ENCODE measurements at places on chromosomes 7 and 10. TPM values are rescaled to one million over a fixed set of nuclear protein-coding genes. Genes with fewer than 3 reads are reported as not detected.

Gene CHRM2
- total RNA-seq = 2.8 TPM

- H3K27ac ChIP-seq = no peak overlapping the region
- peaks cover 9% of the 10 kb centered on the region for H3K4me1 ChIP-seq
- H3K27me3 ChIP-seq = no peaks in the 10 kb centered on the region
- no peak for DNase-seq
These were observed 3.3 kb upstream of the ASB4 start for GRCh38 chr7:95482424-95482823.

Gene TMEM213
- total RNA-seq = 1.9 TPM

Gene UCMA
- not detected for total RNA-seq

Gene C10orf90
- not detected for total RNA-seq

Data from lower lobe of right lung (tissue), 2 donors.